Hindlimb muscle (tissue), 1 donor: ENCODE measurements at places on chromosomes 11 and 22. TPM values are rescaled to one million over a fixed set of nuclear protein-coding genes. Genes with fewer than 3 reads are reported as not detected.

- DNase-seq, result no peak
These were observed 1.7 kb upstream of the TNNT3 start for GRCh38 chr11:1917523-1918435.

- no peak for DNase-seq
These were observed 87.6 kb downstream of the LARGE1 start for GRCh38 chr22:33832558-33833151.

The GLYATL1 gene
- polyA plus RNA-seq, result 0.96 TPM

The OR51B4 gene
- polyA plus RNA-seq, result not detected
